ENCODE measurements at places on chromosomes 4 and X. TPM values are rescaled to one million over a fixed set of nuclear protein-coding genes. Genes with fewer than 3 reads are reported as not detected.

Gene SGMS2
- total RNA-seq = 57.5 TPM

Gene DDIT4L
- 3.9 TPM for total RNA-seq

Gene FMR1NB
- not detected for total RNA-seq

Gene ARMCX6
- total RNA-seq = 26.7 TPM

Gene TEX11
- not detected for total RNA-seq

DNA sequence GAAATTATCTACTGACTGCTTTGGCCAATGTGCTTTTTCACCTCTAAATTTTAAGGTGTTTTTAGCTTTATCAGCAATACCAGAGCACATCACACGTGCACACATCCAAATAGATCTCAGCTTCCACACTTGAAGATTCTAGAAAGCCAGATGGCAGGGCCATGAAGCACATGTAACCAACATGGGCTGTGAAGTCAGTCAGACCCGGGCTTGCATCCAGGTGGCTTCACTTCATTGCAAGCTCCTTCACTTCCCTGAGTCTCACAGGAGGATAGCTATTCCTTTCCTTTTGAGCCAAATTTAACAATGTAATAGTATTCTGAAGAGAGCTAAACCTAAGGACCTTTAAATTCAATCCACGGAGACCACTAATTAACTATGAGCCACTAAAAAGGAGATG, 86.5 kb downstream of the SH3RF1 start:
- no peak overlapping the region for H3K4me3 ChIP-seq
- no peaks in the 10 kb centered on the region for H3K36me3 ChIP-seq
- no peaks in the 10 kb centered on the region for H3K27me3 ChIP-seq
- peak; percentile 46 for DNase-seq
- H3K27ac ChIP-seq = no peak overlapping the region

DNA sequence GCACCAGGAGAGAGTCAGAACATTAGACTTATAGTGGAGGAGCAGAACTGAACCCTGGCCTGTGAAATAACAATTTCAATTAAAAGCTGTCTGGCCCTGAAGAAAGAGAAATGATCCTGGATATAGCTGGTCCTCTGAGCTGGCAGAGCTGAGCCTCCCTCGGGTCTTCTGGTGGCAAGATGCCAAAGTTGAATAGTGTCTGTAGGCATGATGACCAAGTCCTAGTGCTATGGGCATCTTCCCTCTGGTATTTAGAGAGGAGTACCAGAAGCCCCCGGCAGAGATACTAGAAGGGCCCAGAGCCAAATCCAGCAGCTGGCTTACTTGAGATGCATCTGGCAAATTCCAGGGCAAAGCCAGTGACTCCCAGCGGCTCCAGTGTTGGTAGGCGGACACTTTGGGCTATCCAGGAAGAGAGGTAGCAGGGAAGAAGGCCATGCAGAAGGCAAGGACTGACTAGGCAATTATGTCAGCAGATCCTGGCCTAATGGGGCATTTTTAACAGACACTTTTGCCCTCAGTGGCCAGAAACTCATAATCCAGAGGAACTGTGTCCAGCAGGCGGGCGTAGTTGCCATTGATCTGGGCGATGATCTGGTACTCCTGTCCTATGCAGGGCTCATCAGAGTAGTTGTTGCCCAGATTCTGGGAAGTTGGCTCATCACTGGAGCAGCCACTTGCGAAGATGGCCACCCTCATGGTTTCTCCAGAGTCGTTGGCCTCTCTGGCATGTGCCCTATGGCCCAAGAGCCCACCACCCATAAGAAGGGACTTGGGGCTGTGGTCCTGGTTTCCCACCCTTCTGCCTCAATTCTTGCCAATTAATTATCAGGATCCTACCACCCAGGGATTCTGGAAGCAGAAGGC, 17.9 kb downstream of the VSIG4 start:
- H3K27ac ChIP-seq = no peak overlapping the region
- H3K4me1 ChIP-seq = no peaks in the 10 kb centered on the region
- peaks cover 7% of the 10 kb centered on the region for H3K27me3 ChIP-seq

DNA sequence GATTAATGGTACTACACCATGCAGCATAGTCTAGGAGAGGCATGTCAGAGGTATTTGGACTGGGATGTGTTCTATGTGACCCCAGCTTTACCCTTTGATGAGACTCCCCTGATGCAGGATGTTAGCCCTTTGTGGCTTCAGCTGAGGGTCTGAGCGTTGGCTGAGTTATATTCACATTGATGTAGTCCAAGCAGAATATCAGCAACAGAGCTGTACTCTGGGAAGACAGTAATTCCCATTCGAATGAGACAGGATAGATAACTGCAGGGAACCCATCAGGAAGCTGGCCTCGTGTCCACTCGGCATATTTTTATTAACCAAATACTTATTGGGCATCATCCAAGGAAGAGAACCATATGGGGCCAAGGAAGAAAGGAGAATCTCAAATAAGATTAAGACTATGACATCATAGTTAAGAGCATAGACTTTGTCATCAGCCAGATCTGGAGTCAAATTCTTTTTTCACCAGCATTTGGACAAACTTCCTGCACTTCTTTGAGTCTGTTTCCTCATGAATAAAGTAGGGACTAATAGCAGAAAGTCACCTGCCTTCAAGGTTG, 198.1 kb downstream of the SOWAHB start:
- no peak overlapping the region for H3K27ac ChIP-seq
- H3K36me3 ChIP-seq = no peaks in the 10 kb centered on the region
- no peaks in the 10 kb centered on the region for H3K27me3 ChIP-seq
- H3K4me1 ChIP-seq = peaks cover 36% of the 10 kb centered on the region
- no peak overlapping the region for H3K4me3 ChIP-seq
- DNase-seq = no peak

- peak; percentile 0 for DNase-seq
- H3K4me3 ChIP-seq = no peak overlapping the region
- H3K4me1 ChIP-seq = no peaks in the 10 kb centered on the region
- no peaks in the 10 kb centered on the region for H3K36me3 ChIP-seq
Observed at GRCh38 chrX:152072236-152072635, 66.1 kb downstream of the MAGEA10 start.

DNA sequence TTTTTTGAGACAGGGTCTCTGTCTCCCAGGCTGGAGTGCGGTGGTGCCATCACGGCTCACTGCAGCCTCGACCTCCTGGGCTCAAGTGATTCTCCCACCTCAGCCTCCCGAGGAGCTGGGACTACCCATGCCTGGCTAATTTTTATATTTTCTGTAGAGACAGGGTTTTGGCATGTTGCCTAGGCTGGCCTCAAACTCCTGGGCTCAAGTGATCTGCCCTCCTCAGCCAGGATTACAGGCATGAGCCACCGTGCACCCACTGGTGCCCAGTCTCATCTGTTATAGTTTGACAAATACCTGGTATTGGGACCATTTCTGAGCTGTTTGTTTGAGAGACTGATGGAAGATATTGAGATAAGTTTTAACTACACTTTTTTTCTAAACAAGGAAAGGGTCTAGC, 57.5 kb upstream of the SMIM10 start:
- H3K27me3 ChIP-seq = no peaks in the 10 kb centered on the region
- H3K36me3 ChIP-seq = no peaks in the 10 kb centered on the region
- no peak for DNase-seq
- H3K4me1 ChIP-seq = peaks cover 2% of the 10 kb centered on the region
- H3K4me3 ChIP-seq = no peak overlapping the region

DNA sequence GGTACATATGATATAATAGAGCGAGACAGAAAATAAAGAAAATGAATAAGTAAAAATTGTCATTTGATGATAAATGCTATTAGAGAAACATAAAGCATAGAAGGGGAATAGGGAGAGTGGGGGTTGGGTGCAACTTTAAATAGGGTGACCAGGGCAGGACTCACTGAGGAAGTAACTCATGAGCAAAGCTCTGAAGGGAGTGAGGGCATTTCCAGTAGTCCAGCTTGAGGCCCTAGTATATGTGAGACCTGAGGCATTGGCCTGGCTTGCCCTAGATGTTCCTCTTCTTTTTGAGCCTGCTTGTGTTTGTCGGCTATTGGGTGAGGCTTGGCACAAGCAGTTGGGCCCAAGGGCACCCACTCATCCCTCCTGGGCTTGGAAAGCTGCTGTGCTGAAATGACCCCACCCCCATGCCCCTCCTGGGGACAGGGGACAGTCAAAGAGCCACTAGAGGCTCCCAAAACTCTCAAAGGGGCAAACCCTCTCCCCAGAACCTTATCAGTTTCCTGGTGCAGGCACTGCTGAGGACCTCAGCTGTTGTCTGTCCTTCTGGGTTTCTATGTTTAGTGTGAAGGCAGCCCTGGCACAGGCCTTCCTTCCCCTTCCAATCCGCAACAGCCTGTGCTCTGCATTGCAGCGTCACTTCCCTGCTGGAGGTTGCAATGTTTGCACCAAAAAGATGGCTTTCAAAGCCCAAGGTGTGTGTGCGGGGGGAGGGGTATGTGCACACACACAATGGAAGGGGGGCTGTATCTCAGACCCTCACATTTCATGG, 40.1 kb downstream of the APLN start:
- DNase-seq = no peak
- H3K27me3 ChIP-seq = peaks cover 15% of the 10 kb centered on the region
- H3K4me3 ChIP-seq = no peak overlapping the region
- H3K36me3 ChIP-seq = no peaks in the 10 kb centered on the region

- no peak overlapping the region for H3K4me3 ChIP-seq
- no peaks in the 10 kb centered on the region for H3K4me1 ChIP-seq
- no peak overlapping the region for H3K27ac ChIP-seq
- H3K27me3 ChIP-seq = no peaks in the 10 kb centered on the region
- H3K36me3 ChIP-seq = no peaks in the 10 kb centered on the region
Observed at GRCh38 chr4:179110356-179110755, 1668.1 kb upstream of the AGA start.

GRCh38 chrX:118519411-118520215, 24.0 kb downstream of the DOCK11 start:
- no peaks in the 10 kb centered on the region for H3K36me3 ChIP-seq
- peak overlapping the region; percentile 81 for H3K27ac ChIP-seq
- H3K4me1 ChIP-seq = peaks cover 20% of the 10 kb centered on the region
- H3K4me3 ChIP-seq = no peak overlapping the region
- no peaks in the 10 kb centered on the region for H3K27me3 ChIP-seq
- DNase-seq = peak; percentile 68

GRCh38 chr4:112655270-112655669, 18.3 kb downstream of the LARP7 start:
- DNase-seq = no peak
- peaks cover 21% of the 10 kb centered on the region for H3K36me3 ChIP-seq
- H3K4me1 ChIP-seq = no peaks in the 10 kb centered on the region
- H3K27me3 ChIP-seq = no peaks in the 10 kb centered on the region

GRCh38 chr4:77308843-77309242, 151.8 kb downstream of the CCNG2 start:
- no peaks in the 10 kb centered on the region for H3K36me3 ChIP-seq
- no peak overlapping the region for H3K4me3 ChIP-seq
- H3K4me1 ChIP-seq = no peaks in the 10 kb centered on the region
- peak; percentile 35 for DNase-seq

GRCh38 chr4:88949605-88950004, 107.4 kb downstream of the FAM13A start:
- no peak for DNase-seq
- no peaks in the 10 kb centered on the region for H3K36me3 ChIP-seq

DNA sequence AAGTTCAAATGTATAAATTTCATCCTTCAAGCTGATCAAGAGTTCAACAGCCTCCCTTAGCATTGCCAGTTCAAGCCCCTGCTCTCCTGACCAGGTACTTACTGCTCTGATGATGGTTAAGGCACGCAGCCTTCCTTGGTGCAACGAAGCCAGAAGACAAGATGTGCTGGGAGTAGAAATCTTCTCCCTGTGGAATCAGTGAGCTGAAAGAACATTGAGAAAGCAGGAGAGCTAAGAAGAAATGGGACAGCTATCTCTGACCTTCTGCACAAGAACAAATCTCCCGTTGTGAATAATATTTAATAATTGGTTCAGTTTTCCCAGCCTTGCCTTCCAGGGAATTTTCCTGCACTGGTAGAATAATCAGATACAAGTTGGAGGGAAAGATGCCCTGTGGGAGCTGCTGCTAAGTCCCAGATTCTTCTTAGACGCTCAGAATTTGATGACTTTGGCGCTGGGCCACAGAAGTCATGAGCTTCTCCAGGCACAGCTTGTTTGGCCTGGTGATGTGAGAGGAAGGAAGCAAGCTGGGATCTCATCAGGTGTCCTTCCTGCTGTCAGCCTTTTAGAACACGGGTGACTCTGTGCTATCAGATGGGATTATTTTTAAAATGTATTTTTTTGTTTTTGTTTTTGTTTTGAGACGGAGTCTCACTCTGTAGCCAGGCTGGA, 77.8 kb downstream of the CD38 start:
- no peaks in the 10 kb centered on the region for H3K4me1 ChIP-seq
- H3K27ac ChIP-seq = no peak overlapping the region
- H3K36me3 ChIP-seq = no peaks in the 10 kb centered on the region
- H3K27me3 ChIP-seq = peaks cover 12% of the 10 kb centered on the region

- H3K27me3 ChIP-seq = no peaks in the 10 kb centered on the region
- H3K27ac ChIP-seq = peak overlapping the region; percentile 30
- peaks cover 7% of the 10 kb centered on the region for H3K36me3 ChIP-seq
- DNase-seq = peak; percentile 97
- no peak overlapping the region for H3K4me3 ChIP-seq
Observed at GRCh38 chr4:176726803-176727202, 65.9 kb downstream of the VEGFC start.

DNA sequence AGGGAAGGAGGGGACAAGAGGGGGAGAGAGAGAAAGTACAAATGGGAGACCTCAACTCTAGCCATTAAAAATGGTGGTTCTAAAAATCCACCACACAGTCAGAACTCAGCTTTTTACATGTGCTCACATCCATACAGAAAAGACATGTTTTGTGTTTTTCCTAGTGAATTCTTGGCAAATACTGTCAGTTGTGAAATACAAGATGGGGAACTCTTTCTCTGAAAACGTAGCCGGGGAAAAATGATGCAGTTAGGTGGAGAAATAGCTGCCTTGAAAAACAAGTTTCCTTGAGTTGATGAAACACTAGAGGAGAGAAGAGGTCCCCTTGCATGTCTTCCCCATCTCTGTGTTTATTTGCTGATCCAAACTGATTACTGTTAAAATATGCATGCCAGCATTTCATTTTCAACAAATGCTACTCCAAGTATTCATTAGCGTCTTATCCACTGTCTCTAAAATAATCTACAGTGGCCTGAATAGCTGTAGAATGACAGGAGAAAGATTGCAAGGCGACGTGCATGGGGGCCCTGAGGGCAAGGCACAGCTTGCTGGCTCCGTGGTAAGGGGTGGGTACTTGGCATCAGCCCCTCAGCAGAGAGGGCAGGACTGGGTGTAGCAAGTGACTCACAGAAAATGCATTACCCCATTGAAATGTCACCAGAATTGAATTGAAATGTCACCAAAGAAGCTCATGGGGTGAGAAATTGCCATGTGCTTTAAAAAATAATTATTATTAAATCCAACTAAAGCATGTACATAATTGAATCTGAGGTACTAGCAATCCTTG, 48.1 kb upstream of the TBL1X start:
- H3K27ac ChIP-seq = peak overlapping the region; percentile 64
- no peak overlapping the region for H3K4me3 ChIP-seq
- H3K4me1 ChIP-seq = peaks cover 2% of the 10 kb centered on the region
- DNase-seq = peak; percentile 62
- H3K27me3 ChIP-seq = no peaks in the 10 kb centered on the region

Data from IMR-90 (cell line).